Fibroblast of upper back skin (primary cell): ENCODE measurements at places on chromosomes 4 and X.
A peak's percentile ranks its signal among the peaks of the same experiment; 100 is the strongest.

DNA sequence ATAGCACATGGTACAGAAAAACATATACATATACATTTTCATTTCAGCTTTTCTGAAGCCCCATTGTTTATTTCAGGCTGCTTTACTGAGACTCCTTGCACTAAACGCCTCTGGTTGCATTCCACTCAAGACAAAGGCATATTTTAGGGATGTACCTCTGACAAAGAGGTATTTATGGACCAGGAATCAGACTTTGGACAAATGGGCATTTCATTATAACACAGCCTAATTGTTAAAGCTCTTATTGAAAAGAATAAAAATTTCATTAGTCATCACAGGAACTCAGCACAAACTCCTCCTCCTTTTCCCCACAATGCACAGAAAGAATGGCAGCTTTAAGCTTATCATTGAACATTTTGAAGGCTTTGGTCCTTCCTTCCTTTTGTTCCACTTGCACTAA, 62.9 kb upstream of the UGT8 start:
- no peak for DNase-seq

- DNase-seq = no peak
Measured at GRCh38 chrX:69152417-69152841, 12.8 kb downstream of the PJA1 start.

DNA sequence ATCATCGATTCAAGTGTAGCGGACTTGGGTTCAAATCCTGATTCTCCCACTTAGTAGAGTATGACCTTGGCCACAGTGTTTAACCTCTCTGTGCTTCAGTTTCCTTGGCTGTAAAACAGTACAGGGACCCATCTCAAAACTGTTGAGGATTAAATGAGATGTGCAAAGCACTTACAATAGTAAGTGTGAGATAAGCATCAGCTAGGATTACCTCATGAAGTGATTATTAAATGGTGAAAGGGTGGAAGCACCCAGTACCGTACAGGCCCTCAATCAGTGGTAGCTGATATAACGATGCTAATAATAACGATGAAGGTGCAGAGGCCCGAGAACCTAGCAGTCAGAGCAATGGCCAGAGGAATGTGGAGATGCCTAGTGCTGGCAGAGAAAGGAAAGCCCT, 45.1 kb downstream of the PRPS1 start:
- no peak for DNase-seq

DNA sequence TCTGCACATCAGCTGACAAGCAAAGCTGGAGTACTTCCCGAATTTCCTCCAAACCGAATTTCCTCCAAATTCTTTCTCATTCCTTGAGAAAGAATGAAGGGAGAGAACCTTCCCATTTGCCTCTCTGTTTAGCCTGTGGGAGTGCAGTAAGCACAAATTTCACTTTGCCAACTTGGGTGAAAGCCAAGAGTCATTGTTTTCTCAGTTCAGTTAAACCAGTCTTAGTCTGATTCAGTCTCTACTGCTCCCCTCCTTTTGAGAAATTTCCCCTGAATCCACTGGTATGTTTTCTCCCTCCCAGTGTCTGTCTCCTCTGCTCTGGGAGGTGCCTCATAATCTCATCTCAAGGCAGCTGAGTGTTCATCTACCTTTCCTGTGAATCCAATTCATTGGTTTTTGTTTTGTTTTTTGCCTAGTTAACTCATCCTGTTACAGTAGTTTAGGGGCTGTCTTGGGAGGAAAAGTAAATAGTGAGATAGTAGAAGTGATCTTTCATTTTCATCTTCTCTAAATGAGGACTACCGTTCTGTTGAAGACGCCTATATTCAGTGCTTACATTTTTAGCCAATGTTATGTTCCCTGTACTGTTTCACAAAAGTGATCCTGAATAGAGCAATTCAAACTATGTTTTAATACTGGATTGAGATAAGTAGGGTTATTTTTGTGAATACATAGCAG, 49.0 kb downstream of the SYTL5 start:
- peak; percentile 56 for DNase-seq

DNA sequence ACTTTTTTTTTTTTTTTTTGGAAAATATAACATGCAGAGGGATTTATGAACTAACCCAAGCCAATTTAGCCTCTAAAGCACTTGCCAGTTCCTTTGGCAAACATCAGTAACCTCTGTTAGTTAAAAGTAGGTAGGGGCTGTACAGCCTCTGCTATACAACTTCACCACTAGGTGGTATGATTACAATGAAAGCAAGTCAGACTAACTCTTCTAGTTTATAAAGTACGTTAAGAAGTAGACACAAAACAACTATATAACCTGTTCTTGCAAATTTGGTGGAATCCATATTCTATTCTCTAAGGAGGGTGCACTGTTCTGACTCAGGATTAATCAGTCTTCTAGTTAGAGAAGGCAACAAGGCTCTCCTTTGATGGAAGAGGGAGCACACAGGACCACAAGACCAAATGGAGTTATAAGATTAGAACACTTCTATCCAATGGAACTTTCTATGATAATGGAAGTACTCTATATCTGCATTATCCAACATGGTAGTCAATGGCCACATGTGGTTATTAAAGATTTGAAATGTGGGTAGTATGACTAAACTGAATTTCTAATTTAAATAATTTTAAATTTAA, 12.8 kb downstream of the AIMP1 start:
- DNase-seq = peak; percentile 58

- DNase-seq = no peak
Measured at GRCh38 chr4:115370490-115370889, 257.1 kb upstream of the NDST4 start.

- DNase-seq = no peak
Measured at GRCh38 chr4:105878668-105879067, 16.6 kb upstream of the NPNT start.

GRCh38 chr4:157741642-157742041, 431.2 kb downstream of the GASK1B start:
- DNase-seq = no peak

DNA sequence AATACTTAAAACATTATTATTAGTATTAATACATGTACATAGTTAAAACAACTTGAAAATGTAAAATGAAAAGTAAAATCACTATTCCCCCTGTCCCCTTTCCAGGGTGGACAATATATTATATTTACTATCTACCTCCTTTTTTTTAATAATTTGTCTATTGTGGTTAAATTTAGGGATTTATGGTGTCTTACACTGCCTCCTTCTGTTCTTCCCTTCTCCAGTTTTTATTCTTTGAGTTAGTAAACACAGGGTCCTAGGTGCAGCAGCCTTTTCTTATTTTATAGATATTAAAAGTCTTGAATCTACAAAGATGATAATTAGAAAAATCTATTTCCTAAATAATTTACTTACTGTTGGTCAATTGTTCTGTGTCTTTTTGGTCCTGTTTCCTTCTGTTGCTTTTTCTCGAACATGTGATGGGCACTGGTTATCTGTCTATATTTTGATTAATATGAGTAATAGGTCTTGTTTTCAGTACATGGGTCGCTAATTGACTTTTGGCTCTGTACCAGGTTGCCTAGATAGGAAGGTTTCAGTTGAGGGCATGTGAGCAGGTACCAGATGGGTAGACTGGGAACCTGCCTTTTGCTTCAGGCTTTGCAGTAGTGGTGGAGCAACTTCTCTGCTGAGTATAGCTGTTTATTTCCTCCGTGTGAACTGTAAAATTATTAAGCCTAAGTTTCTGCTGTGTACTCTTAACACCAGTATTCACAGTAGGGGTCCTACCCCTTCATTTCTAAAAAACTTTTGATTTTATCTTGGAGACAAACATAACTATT, 1.1 kb downstream of the NUDT9 start:
- no peak for DNase-seq

GRCh38 chrX:48492293-48492910, 16.4 kb upstream of the PORCN start:
- peak; percentile 41 for DNase-seq

DNA sequence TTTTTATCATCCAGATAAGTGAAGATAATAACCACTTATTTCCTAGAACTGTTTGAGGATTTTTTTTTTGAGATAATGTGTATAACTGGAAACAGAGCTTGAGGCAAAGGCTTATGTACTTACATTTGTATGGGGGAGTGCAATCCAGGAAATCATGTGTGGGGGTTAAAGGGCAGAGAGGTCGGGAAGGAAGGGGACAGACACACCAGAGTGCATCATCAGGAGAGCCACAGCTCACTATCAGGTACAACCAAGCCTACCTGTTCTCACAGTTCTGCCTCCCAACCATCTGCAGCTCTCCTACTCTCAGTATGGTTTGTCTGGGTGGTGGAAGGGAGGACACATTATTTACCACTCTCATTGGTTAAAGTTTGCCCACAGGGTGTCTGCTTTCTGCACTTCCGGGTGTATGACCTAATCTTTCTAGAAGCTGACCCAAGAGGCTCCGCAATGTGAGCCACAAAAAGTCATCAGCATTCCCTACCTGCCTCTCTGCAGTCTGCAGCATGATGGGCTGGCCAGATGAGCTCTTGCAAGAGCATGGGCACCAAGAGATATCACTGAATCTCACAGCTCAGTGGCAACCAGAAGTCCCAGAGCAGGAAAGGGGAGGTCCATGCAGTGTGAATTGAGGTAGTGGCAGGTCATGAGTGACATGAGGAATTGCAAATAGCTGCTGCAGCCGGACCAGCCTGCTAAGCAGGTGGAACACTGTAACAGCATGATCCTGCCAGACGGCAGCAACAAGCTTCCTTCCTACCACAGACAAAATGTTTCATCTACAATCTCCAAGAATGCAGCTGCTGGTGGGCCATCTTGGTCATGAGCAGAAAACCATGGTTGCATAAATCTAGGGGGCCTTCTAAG, 36.9 kb upstream of the SPRY1 start:
- DNase-seq = no peak

- DNase-seq = peak; percentile 21
Measured at GRCh38 chrX:70262952-70263567, 3.1 kb upstream of the P2RY4 start.

DNA sequence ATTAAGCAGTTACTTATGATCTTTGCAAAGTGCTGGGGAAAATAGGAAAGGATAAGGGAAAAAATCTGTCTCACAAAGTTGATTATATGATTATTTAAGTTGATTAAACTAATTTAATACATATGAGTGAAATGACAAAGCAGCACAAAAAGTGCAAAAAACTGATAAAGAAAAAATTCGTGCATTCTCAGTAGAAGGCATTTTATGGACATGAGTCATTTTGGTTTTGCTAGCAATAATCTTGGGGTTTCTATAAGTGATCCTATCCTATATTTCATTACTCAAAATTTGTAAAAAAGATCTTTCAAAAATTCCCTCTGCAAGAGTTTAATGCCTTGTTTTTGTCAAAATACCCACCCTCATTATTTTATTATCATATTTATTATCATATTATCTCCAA, 224.2 kb upstream of the ANXA10 start:
- peak; percentile 62 for DNase-seq

DNA sequence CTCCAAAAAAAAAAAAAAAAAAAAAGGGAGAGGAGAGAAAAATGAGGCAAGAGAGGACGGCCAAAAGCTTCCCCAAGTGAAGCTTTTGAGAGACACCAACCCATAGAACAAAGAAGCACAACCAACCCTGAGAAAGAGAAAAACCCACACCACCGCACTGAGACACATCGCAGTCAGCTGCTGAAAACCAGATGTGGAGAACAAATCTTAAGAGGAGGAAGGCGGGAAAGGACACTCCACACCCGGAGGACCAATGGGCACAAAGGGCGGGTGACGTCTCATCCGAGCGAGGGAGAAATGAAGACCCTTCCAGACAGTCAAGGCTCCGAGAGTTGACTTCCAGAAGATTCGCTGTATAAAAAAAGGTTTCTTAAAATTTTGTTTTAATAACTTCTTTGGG, 112.1 kb downstream of the AFAP1 start:
- DNase-seq = peak; percentile 36
